ENCODE measurements at places on chromosomes 16 and 17.

GRCh38 chr16:55297910-55298479 lies 26.0 kb upstream of the IRX6 start:
- no peak for DNase-seq

GRCh38 chr17:66469890-66470289 lies 167.5 kb downstream of the PRKCA start:
- DNase-seq, result no peak

DNA sequence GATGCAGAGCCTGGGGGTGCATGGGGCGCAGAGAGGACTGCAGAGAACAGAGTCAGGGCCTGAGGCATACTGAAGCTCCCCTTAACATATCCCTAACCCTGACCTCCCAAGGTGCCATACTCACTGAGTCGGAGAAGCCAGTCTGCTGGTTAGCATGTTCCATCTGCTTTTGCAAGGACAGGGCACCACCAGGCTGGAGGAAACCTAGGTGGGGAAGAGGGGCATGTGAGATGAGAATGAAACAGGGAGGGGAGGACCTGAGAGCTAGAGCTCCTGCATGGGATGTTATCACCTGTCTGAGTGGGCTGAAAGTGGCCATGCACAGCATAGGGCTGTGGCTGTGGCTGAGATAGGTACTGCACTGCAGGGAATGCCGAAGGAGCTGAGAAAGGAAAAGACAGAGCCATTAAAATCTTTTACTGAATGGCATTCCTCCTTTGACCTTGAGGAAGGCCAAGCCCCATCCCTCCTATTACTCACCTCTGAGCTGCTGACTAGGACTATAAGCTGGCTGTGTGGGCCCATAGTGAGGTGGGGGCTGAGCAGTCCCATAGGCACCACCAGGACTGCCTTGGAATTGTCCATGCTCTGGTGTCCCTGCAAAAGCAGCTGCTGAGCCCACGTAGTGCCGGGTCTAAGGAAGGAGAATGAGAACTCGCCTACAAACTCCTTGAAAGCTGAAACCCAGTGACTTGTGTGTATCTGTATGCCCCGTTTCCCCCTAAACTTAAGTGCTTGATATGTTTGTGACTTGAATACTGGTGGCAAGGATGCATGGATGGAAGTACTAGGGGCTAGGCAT lies 1.9 kb downstream of the GPS2 start:
- DNase-seq, result no peak

DNA sequence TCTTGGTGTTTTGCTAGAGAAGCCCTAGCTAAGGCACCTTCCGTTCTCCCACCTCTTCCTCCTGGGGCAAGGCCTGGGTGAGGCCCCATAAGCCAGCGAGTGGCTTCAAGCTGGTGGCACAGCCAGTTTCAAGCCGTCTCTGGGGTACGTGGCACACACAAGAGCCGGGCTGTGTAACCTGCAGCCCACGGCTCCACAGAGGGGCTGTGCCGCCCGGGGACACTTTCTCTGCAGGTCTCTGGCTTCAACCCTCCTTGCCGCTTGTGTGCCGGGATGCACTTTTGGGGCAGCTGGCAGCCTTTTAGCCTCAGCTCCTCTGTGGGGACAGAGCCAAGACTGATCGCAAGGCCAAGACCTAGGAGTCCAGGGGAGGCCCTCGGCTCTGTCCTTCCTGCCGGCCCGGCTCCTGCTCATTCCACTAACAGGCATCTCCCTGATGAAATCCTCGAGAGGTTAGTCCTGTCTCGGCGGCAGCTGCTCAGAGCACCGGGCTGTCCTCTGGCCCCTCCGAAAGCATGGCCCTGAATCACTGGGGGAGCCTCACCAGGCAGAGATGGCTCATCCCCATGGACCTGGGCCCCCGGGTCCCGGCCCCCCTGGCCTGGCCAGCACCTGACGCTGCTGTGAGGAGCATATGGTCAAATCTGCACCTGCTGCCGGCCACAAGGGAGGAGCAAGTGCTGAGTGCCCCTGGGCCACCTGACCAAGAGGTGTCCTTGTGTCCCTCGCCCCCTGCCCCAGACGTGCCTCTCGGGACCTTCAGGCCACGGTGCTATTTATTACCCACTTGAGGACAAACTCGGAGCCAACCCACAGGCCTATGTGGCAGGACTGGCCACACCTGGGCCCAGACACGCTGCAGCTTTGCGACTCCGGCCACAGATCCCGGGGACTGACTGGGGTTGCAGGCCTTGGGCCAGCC lies 98.5 kb downstream of the METRNL start:
- no peak for DNase-seq

GRCh38 chr17:29710891-29711418 lies 88.2 kb upstream of the CORO6 start:
- DNase-seq, result no peak

GRCh38 chr16:89096768-89097391 lies 3.2 kb downstream of the ACSF3 start:
- DNase-seq, result no peak

DNA sequence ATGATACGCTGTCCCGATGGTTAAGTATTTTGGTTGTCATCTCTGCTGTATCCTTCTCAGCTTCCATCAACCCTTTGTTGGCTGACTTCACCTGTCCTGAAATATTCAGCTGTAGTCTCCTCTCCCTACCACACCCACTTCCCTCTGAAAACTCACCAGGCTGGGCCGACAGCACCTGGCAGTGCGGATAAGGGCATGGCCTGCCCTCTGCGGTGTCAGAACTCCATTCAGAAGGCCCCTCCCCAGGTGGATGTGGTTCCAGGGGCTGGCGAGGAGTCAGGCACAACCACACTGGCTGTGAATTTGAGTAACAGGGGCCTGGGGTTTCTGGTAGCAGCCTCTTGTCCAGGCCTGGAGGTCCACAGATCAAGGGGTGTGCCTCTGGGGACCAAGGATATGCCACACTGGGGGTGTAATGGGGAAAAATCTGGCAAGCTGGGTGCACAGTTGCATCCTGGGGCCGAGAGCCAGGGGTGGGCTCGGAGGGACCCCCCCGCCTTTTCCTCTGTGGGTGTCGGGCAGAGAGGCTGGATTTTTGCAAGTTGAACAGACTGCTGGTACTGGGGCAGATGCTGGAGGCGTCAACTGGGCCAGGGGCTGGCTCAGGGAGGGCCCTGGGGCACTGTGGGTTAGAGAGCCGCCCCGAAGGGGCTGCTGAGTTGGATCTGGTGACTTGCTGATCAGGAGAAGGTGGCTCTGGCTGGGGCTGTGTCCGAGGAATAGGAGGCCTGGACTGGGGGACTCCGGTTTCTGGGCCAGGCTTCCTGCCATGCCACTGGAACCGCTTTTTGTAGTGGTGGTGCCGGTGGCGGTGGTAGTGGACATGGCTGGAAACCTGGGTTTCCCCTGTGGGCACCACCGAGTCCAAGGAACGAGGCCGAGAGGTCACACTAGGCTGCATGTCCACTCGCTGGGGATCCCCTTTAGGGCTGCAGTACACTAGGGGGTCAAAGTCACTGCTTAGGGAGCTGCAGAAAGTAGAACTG lies 5.6 kb upstream of the SUPT4H1 start:
- DNase-seq, result no peak

GRCh38 chr17:83115202-83115651 lies 35.8 kb downstream of the METRNL start:
- no peak for DNase-seq

GRCh38 chr16:81224824-81225223 lies 13.7 kb upstream of the BCO1 start:
- DNase-seq, result no peak

DNA sequence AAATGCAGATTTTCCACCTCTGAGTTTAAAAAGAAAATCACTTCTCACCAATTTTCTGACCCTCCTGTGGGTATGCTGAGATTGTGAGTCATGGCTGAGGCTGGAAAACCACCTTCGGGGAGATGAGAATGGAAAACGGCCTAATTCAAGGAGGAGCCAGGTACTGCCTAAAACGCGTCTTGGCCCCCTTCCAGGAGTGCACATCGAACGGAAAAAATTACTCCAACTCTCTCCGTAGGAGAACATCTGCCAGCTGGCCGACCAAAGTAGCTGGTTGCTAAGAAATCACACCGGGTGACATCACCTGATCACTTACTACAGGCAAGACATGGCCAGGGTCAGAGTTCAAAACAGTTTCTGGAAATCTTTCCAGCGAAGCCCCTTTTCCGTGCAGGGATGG lies 107.6 kb downstream of the ZNF423 start:
- DNase-seq, result peak; percentile 2

GRCh38 chr16:69443927-69444631 lies 19.7 kb downstream of the CYB5B start:
- peak; percentile 1 for DNase-seq

DNA sequence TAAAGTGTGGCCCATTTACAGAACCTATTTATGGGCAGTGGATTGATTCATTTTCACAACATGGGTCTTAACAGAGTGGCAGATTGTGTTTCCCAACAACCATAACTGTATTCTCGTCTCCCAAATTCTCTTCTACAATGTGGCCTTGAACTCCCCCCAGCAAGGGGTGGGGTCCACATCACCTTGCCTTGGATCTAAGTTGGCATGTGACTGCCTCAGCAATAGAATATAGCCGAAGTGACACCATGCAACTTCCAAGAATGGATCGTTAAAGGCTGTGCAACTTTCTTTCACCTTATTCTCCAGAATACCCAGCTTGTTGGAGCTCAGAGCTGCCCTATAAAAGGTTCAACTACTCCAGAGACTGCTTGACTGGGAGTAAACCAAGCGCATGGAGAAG lies 72.0 kb upstream of the CDH5 start:
- no peak for DNase-seq

GRCh38 chr16:4082474-4083044 lies 33.7 kb downstream of the ADCY9 start:
- no peak for DNase-seq

DNA sequence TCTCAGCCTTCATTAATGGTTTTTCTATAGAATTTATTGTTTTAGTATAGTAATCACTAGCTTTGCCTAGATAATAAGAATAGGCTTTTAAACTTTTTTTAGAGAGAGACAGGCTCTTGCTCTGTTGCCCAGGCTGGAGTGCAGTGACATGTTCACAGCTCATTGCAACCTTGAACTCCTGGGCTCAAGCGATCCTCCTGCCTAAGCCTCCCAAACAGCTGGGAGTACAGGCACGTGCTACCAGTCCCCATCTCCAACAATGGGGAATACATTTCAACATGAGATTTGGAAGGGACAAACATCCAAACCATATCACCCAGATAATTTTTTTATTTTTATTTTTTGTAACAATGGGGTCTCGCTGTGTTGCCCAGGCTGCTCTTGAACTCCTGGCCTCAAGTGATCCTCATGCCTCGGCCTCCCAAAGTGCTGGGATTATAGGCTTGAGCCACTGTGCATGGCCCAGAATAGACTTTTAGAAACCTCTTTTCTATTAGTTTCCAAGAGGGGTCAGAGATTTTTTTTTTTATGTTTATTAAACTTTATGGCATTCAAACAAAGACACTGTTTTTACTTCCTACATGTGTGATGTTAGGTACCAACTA lies 7.3 kb downstream of the NACA2 start:
- no peak for DNase-seq

- DNase-seq, result no peak
Measured at GRCh38 chr16:52624891-52625290, 77.9 kb upstream of the TOX3 start.

GRCh38 chr17:73228748-73229236 lies 32.9 kb downstream of the CPSF4L start:
- peak; percentile 0 for DNase-seq

- no peak for DNase-seq
Measured at GRCh38 chr16:85435286-85435685, 177.8 kb upstream of the GSE1 start.

Data from DMS79 treated with DMSO at 0.1 percent for 48 hours (cell line).